ENCODE measurements at places on chromosomes 3 and 15. TPM values are rescaled to one million over a fixed set of nuclear protein-coding genes. Genes with fewer than 3 reads are reported as not detected.
A peak's percentile ranks its signal among the peaks of the same experiment; 100 is the strongest.

The CCR9 gene
- total RNA-seq = not detected

DNA sequence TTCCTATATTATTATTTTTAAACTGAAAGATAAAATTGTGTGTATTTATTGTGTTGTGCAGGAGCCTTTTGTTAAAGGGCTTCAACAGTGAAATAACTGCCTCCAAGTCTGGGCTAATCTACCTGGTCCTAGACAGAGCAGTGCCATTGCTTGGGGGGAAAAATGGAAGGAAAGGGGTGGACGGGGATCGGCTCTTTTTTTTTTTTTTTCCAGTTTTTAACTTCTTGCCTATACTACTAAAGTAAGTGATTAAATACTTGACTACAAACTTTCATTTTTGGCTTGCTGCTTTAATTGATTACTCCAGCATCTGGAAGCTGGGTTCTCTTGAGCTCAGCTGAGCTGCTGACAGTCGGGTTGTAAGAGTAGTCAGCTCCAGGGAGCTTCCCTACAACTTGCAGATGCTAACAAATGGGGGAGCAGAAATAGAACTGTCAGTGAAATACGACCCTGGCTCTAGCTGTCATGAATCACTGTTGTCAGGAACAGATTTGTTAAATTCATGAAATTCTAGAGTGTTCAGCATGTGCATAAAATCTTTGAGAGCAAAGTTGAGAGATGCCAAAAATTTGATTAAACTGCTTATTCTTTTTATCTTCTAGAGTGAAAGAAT is 276.7 kb downstream of the ROBO1 start:
- H3K36me3 ChIP-seq = no peaks in the 10 kb centered on the region
- no peak overlapping the region for H3K27ac ChIP-seq
- H3K4me1 ChIP-seq = no peaks in the 10 kb centered on the region
- DNase-seq = no peak

DNA sequence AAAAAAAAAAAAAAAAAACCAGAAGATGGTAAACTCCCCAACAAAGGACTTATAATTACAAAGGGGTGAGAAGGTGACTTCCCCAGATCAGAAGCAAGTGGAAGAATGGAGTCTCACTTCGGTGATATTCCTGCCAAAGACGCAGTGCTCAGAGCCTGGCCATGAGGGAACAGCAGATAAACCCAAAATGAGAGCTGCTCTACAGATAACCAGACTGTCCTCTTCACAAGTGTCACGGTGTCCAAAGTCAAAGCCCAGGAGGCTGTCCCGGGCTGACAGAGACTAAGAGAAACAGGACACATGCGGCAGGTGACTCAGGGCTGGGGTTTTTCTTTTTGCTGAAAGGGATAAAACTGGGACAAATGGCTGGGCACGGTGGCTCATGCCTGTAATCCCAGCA is 48.8 kb downstream of the HMCES start:
- DNase-seq = no peak
- no peak overlapping the region for H3K4me3 ChIP-seq
- H3K4me1 ChIP-seq = no peaks in the 10 kb centered on the region
- no peaks in the 10 kb centered on the region for H3K27me3 ChIP-seq

DNA sequence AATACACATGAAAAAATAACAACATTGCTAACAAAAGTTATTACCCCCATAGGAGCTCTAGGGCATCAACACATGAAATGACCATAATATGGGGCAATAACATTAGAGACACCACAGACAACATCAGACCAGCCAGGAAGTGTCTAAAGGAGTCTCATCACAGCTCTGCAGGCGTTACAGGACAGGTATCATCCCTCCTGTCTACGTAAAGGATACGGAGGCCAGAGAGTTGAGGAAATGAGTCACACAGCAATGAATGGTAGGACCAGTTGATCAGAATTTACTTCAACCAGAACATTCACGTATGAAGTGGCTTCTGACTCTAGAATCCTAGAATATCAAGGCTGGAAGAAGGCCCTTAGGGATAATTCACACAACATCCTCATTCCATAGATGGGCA is 1.8 kb downstream of the NME9 start:
- H3K4me3 ChIP-seq = no peak overlapping the region
- H3K27ac ChIP-seq = no peak overlapping the region
- H3K4me1 ChIP-seq = peaks cover 4% of the 10 kb centered on the region
- H3K27me3 ChIP-seq = no peaks in the 10 kb centered on the region

- H3K4me1 ChIP-seq = peaks cover 28% of the 10 kb centered on the region
- peak; percentile 71 for DNase-seq
- no peak overlapping the region for H3K4me3 ChIP-seq
- no peaks in the 10 kb centered on the region for H3K36me3 ChIP-seq
- H3K27ac ChIP-seq = no peak overlapping the region
Observed at GRCh38 chr3:111668888-111669488, 73.8 kb upstream of the ZBED2 start.

DNA sequence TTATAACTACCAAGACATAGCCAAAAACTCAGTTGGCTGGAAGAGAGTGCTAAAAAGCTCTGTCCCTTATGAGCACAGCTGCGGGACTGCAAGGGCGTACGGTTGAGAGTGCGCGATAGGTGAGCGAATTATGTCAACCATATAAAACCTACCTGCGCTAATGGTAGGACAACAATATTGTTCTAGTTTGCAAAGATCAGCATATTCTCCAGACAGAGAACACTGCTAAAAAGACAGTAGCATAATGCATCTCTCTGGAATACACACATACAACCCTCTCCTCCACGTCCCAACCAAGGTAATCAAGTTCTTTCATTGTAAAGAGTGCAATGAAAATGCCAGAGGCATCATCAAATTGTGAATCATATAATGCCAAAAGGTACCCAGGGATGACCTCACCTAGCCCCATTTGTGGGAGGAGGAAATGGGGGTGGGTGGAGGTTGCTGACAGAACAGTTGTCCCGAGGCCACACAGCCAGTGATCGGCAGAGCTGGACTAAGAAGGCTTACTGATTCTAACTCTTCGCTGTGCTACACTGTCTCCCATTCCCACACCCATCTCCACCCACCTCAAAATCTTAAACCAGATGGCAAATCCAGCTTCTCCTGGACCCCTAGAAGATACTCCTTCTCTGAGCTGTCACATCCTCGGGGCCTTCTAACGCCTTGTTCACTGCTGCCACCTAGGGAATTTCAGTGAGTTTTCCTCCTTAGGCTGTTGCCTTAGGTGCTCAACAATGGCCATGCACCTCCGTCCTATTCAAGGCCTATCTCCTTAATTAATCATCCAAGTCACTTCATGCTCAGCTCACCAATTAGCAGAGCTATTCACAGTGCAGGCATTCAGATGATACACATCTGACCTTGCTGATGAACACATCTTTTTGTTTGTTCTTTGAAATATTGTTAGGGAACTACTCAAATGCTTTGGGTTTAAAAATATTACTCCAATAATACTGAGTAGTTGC is 60.7 kb downstream of the RPL22L1 start:
- no peaks in the 10 kb centered on the region for H3K4me1 ChIP-seq
- H3K4me3 ChIP-seq = no peak overlapping the region
- no peaks in the 10 kb centered on the region for H3K27me3 ChIP-seq
- no peak overlapping the region for H3K27ac ChIP-seq
